ENCODE measurements at places on chromosomes 1 and 21. TPM values are rescaled to one million over a fixed set of nuclear protein-coding genes. Genes with fewer than 3 reads are reported as not detected.

HSPB7 gene
- polyA plus RNA-seq: not detected

HHAT gene
- polyA plus RNA-seq: 0.43 TPM

STX12 gene
- polyA plus RNA-seq: 88.1 TPM

RGS7 gene
- polyA plus RNA-seq: 71.2 TPM

UTS2 gene
- not detected for polyA plus RNA-seq

HSF2BP gene
- polyA plus RNA-seq: not detected

FMO4 gene
- not detected for polyA plus RNA-seq

CEPT1 gene
- 17.1 TPM for polyA plus RNA-seq

CDCA8 gene
- 0.44 TPM for polyA plus RNA-seq

OSCP1 gene
- 51.8 TPM for polyA plus RNA-seq

TACSTD2 gene
- not detected for polyA plus RNA-seq

RNF187 gene
- polyA plus RNA-seq: 22.4 TPM

INKA2 gene
- polyA plus RNA-seq: 2.1 TPM

COL11A1 gene
- polyA plus RNA-seq: 2.6 TPM

TNNI3K gene
- 1.5 TPM for polyA plus RNA-seq

NME7 gene
- 1,505 TPM for polyA plus RNA-seq

PPM1J gene
- polyA plus RNA-seq: 24.7 TPM

INAVA gene
- 0.66 TPM for polyA plus RNA-seq

ASTN1 gene
- 24.0 TPM for polyA plus RNA-seq

OR6K3 gene
- polyA plus RNA-seq: not detected

APOBEC4 gene
- polyA plus RNA-seq: not detected

RAB42 gene
- polyA plus RNA-seq: not detected

C1orf210 gene
- polyA plus RNA-seq: not detected

C1QTNF12 gene
- polyA plus RNA-seq: not detected

BSDC1 gene
- polyA plus RNA-seq: 11.9 TPM

CD247 gene
- 1.9 TPM for polyA plus RNA-seq

KCNK2 gene
- polyA plus RNA-seq: 1.1 TPM

DPT gene
- polyA plus RNA-seq: not detected

NR1I3 gene
- polyA plus RNA-seq: 1.4 TPM

LCE2A gene
- not detected for polyA plus RNA-seq

AMPD2 gene
- 22.1 TPM for polyA plus RNA-seq

FCER1G gene
- polyA plus RNA-seq: 2.9 TPM

SAMD13 gene
- 0.84 TPM for polyA plus RNA-seq

SEMA4A gene
- 0.15 TPM for polyA plus RNA-seq

KCNJ9 gene
- polyA plus RNA-seq: 12.2 TPM

RIMS3 gene
- 0.28 TPM for polyA plus RNA-seq

CLCNKA gene
- not detected for polyA plus RNA-seq

C1orf226 gene
- polyA plus RNA-seq: 1.1 TPM

TMCC2 gene
- polyA plus RNA-seq: 0.93 TPM

F13B gene
- polyA plus RNA-seq: not detected
